NCI-H2171 (cell line): ENCODE measurements at places on chromosomes 13 and 19.

GRCh38 chr19:36064826-36065225, 10.1 kb downstream of the WDR62 start:
- DNase-seq: no peak

DNA sequence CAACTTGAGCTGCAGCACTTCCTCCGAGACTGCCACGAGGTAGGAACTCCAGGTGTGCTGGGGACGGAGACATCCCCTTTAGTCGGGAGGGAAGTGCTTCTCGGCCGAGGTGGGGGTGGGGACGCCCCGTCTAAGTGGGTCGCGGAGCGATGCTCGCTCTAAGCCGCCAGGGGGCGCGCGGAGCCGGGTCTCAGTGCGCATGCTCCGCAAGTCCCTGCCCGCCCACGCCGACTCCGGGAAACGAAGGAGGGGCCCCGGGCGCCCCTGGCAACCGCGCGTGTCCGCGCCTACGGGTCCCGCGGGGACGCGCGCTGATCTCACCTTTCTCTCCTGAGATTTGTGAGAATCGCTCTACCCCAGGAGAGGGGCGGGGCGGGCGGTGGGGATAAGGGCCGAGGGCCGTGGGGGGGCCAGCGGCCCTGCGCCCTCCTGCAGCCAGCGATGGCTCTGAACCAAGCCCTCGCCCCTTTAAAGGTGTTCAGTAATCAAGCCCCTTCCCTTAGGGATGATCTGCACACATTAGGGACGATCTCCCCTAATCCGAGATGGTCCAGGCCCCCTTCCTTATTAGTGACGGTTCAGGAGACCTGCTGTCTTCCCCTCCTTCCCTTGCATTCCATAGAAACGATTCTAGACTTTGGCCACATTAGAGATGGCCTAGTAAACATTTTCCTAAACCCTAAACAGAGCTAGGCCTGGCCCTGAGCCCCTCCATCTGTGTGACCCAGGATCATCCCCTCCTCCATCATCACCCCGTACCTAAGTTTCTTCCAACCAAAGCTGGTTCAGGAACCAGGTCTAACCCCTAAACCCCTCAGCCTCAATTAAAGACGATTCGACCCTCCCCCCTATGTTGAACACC, 47.3 kb upstream of the SHKBP1 start:
- peak; percentile 95 for DNase-seq

DNA sequence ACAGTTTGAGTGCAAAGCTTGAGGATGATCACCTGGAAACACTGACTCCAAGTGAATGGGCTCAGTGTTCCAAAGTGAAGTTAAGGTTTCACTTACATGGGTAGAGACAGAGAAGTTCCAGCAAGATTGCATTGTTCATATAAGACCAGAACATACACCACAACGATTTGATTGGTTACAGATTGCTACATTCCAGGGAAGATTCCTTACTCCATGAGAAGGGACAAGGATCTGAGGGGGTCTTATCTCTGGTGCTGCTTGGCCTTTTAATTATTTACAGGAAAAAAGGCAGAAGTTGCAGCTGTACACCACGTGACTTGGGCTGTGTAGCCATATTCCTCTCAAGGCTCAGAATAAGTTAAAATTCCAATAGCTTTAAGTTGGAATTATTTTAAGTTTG, 12.3 kb downstream of the WDFY2 start:
- DNase-seq: no peak

DNA sequence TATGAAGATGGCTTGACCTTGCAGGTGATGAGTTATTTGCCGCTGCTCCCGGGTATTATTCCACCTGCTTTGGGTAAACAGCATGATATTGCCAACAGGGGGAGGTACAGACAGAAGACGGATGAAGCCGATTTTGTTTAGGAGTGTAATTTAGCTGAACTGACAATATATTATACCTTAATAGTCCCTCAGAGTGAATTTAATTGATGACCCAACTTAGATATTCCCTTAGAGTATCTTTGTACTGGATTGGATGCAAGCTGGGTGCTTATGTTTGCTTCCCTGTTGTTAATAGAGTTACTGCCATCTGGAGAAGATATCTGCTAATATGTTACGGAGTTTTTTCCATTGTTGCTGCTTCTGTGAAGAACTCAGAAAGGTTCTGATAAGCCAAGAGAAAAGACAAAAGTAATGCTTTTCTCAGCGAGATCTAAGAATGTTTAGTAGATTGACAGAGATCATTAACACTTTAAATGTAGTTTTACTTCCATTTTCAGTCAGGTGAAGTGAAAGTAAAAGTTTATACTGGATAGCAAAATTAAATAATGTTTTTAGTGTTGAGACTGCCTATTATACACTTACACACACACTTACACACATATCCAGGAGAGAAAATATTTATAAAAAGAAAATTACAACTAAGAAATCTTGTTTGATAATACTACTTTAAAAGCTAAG, 2220.8 kb upstream of the PCDH20 start:
- DNase-seq: no peak

DNA sequence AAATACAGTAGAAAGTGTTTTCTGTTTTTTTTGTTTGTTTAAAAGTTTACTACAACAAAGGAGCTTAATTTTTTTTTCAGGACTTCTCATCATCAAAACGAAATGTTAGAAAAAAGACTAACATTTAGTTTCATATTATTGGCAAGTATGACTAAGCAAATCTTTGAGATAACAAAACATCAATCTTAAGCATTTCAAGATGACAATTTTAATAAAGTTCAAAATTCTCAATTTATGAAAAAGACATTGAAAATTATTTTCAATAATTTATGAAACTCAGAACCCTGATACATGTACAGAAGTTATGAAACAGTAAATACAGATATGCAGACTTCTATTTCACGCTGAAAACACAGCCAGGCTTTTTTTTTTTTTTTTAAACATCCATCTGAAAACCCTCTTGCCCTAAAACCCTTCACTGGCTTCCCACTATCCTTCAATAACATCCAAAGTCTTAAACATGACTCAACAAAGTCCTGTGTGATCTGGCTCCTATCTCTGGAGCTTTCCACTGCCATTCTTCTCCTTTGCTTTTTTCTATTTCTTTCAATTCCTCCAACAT, 3.9 kb downstream of the RBM26 start:
- DNase-seq: no peak

DNA sequence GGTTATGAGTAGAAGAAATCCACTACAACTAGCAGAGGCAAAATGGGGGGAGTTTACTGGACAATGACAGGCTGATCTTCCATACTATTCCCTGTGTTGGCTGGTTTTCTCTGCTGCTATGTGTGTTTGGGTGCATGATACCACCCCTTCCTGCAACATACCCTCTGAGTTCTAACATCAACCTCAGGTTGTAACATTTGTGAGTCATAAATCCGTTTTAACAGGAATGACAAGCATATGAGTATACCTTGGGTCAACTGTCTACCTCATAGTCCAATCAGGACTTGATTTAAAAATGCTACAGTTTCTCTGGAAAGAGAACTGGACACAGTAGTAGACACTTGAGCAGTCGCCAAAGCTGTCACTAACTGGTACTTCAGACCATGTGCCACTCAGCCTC, 422.9 kb downstream of the KCTD12 start:
- no peak for DNase-seq

DNA sequence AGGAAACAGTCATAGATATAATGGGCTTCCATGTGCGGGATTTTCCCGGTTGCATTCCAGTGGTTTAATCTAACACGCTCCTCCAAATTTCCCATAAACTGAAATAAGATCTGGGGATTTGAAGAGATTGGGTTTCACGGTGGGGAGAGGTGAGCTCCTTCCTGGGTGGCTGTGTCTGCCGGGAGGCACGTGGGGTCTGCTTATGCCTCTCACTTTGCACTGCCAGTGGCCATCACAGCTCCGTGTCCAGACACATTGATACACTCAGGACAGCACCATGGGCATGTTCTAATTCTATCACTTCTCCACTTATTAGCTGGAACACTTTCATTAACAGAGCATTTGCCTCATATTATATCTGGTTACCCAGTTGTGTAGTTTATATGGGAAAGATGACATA, 73.4 kb downstream of the SOX1 start:
- DNase-seq: no peak

DNA sequence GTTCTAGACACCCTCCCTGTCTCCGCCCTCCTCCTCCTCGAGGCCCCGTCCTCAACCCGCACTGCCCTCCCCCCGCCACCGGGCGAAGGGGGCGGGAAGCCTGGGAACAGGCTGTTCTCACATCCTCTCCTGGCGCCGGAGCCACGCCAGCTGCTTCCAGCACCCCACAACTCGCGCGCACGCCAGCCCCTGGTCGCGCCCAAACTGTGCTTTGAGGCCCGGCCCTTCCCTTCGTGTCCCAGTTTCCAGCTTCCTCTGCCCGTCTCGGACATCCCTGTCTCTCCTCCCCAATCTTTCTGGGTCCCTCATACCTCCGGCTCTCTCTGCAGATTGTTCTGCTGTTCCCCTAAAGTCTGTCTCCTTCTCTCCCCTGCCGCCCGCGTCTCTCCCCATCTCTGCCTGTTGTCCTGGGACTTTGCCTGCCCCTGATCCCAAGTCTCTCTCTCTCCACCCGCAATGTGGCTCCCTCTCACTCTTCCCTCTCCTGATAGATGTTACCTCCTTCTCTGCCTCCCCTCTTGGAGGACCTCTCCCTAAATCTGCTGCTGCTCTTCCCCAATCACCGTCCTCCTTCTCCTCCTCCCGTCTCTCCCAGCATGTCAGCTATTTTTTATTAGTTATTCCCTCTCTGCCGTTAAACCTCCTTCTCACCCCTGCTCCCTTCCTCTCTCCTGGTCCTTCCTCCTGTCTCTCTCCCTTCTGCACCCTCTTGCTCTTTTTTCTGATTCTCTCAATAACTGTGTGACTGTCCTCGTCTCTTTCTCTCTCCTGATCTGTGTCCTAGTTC, 14.2 kb downstream of the DPF1 start:
- DNase-seq: peak; percentile 83

DNA sequence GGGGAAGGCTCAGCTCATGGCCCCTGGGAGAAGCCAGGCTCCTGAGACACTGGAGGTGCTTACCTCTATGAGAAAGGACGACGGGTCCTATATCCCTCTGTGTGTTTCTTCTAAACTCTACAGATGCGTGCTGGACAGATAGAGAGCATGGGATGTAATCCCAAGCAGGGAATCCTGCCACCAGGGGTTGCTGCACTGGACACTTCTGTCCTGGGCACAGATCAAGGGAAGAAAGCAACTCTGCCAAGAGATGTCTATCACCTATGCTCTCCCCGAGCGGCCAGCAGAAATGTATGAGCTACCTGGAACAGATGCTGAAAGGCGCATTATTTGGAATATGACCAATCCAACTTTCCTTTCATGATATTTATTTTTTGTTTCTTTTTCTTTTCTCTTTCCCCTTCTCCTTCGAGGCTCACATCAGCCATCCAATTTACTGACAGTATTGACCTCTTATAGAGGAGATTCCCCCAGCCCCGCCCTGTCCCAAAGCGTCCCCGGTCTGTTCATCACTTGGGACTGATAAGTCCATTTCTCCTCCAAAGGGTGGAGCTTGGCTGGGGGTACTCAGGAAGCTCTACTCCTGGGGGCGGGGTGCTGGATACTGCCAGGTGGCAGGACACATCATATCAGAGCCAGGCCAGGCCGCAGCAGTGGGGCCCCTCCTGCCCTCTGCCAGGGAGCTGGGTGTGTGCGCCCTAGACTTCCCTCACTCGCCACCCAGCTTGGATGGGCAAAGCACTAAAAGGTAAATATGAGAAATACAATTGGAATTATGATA, 34.2 kb downstream of the TSHZ3 start:
- no peak for DNase-seq

DNA sequence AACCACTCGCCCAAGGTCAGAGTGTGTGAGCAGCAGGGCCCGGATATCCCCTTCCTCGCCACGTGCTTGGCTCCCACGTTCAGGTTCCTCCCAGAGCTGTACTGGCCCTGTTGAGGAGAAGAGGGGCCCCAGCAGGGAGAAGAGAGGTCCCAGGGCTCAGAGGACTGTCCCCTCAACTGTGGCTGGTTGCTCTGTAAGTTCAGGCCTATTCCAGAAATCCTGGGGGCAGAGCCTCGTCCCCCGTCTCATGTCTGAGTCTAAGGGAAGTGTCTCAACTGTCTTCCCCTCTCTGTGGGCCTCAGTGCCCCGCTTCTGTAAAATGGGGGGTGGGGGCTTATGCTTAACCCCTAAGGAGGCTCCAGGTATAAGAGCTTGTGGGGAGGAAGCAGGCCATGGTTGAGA, 3.9 kb downstream of the PPP5C start:
- no peak for DNase-seq

DNA sequence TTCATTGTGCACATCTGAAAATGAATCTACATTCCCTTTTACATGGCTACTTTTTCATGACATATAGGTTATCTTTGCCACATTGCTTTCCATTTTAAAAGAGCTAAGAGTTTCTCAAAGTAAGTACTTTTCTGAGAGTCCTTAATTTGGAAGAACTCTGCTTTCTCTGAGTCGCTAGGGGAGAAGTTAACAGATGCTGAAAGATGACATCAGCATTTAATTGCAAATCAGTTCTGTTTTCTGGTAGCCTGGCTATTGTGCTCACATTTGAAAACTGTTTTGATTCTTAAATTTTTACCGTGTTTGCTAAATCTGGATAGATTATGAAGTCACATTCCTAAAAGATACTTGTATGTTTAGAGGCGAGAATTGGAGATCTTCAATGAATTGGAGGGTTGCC, 107.7 kb upstream of the C1QTNF9B start:
- no peak for DNase-seq

DNA sequence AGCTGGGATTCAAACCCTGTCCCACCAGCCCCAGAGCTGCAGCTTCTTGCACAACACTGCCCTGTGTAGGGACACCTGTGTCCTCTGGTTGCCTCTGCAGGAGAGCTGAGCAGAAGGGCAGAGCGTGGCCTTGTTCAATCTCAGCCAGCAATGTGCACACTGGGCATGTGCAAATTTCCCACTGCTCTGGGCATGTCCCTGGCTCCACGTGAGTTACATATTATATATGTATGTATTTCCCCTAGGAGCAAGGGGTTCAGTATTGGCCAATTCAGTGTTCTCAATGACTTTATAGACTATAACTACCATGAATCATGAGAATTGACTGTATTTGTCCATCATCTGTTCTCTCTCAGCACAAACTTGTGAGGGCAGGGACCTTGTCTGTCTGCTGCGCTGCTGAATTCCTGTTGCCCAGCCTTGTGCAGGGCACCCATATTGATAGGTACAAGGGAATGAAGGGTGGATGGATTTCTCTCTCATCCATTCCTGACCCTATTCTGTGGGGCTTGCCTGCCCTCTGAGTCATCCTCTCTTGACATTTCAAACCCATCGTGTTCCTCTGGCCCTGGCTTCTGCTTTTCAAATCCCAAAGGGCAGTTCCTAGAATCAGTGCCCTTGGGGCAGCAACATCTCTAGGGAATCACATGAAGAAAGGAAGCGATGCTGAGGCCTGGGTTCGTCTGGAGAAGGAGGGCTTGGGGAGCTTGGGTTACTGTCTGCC, 69.7 kb downstream of the ERICH6B start:
- no peak for DNase-seq

- no peak for DNase-seq
These were observed 2823.7 kb upstream of the PCDH20 start for GRCh38 chr13:64239372-64239771.

GRCh38 chr19:7227735-7228134, 66.5 kb downstream of the INSR start:
- no peak for DNase-seq

GRCh38 chr13:60318186-60318585, 78.8 kb upstream of the TDRD3 start:
- no peak for DNase-seq

GRCh38 chr19:22526661-22527272, 104.6 kb upstream of the ZNF98 start:
- DNase-seq: no peak

GRCh38 chr19:12745166-12745897, 6.3 kb upstream of the BEST2 start:
- DNase-seq: no peak
